ENCODE measurements at places on chromosomes 2 and 18.

DNA sequence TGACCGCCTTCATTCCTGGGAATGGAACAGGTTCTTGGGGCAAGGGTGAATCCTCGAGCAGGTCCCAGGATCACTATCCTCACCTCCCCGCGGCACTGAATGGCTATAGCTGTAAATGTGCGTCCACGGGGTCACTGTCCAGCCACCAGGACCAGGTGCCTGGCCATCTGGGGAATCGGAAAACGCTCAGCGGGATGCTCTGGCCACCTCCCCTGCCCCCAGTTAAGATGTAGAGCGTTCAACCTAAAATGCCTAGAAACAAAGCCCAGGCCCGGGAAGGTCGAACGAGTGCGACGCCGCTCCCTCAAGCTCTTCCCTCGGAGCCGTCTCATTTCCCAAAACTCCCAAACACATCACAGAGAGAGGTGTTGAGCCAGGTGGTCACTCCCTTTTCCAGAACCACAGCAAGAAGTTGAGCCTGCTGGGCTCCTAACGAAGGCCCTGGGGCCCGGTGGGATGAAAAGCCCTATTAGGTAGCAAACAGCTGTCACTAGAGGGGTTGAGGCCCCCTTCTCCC lies 795 bp upstream of the CAPN10 start:
- DNase-seq, result no peak

DNA sequence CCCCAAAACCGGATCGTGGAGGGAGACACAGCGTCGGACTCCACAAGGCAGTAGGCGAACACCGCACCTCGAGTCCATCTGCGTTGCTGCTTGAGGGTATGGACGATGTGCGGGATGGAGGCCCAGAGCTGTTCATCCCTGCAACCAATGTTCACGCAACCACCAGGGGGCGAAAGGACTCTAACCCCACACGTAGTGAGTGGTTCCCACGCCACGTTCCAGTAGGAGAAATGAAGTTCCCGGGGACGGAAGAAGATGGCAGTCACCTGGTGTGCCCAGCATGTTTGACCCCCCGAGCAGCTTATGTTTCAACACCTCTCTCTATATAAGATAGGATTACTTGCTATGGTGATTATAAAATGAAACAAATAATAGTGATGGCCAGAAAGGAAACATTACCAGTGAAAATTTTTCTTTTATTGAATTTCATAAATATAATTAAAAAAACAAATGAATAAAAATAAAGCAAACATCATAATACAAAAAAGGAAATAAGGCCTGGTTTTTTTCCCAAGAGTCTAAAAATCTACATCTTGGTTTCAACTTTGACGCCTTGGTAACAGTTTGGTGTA lies 184.3 kb downstream of the SH3BP4 start:
- no peak for DNase-seq

DNA sequence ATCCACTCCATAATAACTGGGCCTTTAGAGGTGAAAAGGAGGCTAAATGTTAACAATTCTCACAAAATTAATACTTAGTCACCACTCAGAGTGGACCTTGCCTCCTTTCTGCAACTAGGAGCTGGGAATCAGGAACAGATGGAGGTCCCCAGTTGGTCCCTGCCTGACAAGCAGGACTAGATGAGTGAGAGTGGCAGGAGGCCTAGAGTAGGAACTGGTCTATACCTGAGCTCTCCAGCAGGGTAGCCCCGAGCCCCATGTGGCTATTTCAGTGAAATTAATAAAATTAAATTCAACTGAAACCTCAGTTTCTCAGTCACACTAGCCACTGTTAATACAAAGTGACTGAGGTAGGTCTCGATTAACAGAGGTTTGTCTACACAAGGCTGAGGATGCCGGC lies 150.5 kb downstream of the MYO5B start:
- no peak for DNase-seq

- no peak for DNase-seq
Observed at GRCh38 chr2:127512362-127512761, 13.9 kb downstream of the IWS1 start.

DNA sequence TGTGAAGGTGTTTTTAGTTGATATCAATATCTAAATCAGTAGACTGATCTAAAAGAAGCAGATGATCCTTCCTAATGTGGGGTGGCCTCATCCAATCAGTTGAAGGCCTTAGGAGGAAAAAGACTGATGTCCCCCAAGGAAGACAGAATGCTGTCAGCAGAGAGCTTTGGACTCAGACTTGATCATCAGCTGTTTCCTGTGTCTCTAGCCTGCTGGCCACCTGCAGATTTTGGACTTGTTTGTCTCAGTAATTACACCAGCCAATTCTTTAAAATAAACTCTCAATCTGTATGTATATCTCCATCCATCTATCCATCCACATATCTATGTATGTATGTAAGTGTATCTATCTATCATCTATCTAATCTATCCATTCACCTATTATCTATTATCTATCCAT lies 301.3 kb downstream of the LPIN1 start:
- no peak for DNase-seq

Data from stimulated activated CD4-positive, alpha-beta T cell treated with anti-CD3 and anti-CD28 coated beads, TNF-alpha, amount 100 ng/mL, for 1 hour (primary cell).